ENCODE measurements at places on chromosomes 5 and 9.
A peak's percentile ranks its signal among the peaks of the same experiment; 100 is the strongest.

DNA sequence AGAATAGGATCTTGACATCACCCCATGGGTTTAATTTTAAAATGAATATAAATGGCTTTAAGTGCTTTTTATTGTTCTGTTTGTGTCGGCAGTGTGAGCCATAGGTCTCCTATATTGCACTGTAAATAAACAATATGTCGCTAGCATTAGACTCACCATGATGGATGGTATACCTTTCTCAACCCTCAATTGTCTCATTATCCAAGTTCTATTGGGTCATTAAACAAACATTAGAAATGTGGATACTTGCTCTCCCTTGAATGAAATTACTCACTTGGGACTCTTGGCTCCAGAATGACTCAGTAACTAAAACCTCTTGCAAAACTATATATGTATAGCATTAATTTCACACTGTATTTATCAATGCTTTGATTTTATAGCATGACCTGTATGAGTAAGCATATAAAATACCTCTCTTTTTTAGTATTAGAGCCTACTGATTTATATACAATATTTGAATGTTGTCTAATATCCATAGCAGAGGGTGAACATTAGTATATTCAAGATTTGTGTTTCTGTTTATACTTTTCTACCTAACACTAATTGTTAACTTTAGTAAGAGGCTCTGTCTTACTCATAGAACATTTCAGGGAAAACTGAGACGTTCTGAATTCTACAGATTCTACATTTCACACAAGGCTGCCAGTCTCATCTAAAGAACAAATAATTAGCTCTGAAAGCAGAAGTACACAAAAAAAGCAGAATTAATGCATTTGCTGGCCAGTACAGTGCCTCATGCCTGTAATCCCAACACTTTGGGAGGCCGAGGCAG lies 303.8 kb upstream of the PRR16 start:
- DNase-seq, result no peak

- DNase-seq, result no peak
These were observed 146.1 kb upstream of the HMHB1 start for GRCh38 chr5:143665866-143666265.

GRCh38 chr9:37650873-37651768 lies at the start of gene FRMPD1:
Gene FRMPD1, plus strand, starts transcription at chr9:37650954. Its CDS starts 41,688 bp downstream, at chr9:37692642.
- no peak for DNase-seq

DNA sequence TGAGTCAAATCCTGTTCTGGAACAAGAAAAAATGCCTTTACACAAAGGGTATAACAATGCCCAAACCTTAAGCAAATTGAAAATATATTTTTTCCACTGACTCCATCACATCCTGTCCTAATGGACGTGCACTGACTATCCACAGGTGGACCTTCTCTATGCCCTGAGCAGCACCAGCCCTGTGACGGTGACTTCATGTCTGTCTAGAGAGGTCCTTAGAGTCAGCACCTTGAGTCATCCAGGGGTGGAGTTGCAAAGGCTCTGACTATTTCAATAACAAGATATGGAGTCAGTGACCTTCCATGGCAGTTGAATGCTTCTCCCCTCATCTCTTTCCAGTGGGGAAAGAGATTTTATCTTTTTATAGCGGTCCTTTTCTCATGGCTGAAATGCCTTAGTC lies 78.0 kb downstream of the YIPF5 start:
- DNase-seq, result no peak

GRCh38 chr5:137128012-137128411 lies 371.1 kb downstream of the SPOCK1 start:
- DNase-seq, result no peak

- DNase-seq, result no peak
These were observed 6.1 kb downstream of the FBXL17 start for GRCh38 chr5:108375768-108376167.

DNA sequence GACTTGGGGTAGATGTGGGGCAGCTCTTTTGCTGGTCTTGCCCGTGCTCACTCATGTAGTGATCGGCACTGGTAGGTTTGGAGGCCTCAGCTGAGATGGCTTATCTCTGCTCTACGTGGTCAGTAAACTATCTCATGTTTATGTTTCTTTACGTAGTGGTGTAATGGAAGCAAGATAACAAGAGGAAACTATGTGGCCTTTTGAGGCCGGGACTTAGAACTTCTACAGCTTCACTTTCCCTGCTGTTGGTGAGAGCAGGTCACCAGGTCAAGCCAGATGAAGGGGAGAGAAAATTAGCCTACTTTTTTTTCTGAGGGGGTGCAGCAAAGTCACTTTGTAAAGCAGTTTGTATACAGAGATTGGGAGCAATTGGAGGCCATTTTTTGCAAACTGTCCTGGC lies 8.5 kb downstream of the FOCAD start:
- DNase-seq, result no peak

DNA sequence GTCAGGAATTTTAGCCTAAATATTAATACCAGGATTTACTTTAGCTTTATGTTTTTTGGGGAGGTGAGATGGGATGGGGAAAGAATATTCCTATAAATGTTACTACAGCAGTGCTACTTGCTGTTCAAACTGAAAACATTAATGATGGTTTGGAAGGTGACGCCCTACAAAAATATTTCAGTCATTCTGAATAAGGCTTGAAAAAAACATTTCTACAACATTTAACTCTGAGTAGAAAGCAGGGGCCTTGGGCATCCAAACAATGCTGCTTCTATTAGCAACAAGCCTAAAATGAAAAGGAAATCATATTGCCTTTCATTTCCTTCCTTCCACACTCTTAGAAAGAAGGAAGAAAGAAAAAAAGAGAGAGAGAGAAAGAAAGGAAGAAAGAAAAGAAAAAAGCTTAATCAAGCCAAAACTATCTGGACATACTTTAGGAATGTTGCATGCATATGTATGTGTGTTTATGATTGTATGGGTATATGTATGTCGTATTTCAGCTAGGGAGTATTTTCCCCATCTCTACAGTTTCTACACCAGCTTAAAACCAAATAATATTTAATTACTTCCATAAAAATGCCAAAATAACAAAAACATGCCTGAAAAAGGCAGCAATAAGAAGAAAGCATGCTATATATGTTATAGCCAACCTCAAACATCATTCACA lies 16.3 kb upstream of the DAB2 start:
- no peak for DNase-seq

DNA sequence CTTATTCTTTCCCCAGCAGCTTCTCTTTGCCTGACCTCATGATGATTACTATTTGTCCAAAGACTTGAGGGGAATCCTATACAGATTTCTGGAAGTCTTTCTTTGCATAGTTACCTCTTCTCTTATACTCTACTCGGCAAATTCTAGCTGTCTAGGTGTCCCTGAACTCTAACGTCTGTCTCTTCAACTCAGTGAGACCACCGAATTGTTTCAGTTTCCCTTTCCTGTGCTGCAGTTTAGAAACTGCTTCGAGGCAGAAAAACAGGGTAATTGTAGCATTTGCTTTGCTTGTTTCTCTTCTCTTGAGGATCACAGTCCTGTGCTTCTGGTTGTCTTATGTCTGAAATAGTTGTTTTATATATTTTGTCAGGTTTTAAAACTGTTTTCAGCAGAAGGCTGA lies 14.8 kb downstream of the LVRN start:
- no peak for DNase-seq

DNA sequence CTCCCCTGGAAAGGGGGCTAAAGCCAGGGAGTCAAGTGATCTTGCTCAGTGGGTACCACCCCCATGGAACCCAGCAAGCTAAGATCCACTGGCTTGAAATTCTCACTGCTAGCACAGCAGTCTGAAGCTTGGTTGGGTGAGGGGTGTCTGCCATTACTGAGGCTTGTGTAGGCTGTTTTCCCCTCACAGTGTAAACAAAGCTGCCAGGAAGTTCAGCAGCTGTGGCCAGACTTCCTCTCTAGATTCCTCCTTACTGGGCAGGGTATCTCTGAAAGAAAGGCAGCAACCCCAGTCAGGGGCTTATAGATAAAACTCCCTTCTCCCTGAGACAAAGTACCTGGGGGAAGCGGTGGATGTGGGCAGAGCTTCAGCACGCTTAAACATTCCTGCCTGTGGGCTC lies 17.1 kb upstream of the EPB41L4A start:
- DNase-seq, result no peak

- DNase-seq, result no peak
These were observed 178.5 kb upstream of the GNA14 start for GRCh38 chr9:77826621-77827020.

GRCh38 chr9:76667521-76667957 lies 96.7 kb upstream of the PCA3 start:
- DNase-seq, result no peak

- peak; percentile 9 for DNase-seq
These were observed 559.8 kb downstream of the HINT1 start for GRCh38 chr5:130605234-130605633.

DNA sequence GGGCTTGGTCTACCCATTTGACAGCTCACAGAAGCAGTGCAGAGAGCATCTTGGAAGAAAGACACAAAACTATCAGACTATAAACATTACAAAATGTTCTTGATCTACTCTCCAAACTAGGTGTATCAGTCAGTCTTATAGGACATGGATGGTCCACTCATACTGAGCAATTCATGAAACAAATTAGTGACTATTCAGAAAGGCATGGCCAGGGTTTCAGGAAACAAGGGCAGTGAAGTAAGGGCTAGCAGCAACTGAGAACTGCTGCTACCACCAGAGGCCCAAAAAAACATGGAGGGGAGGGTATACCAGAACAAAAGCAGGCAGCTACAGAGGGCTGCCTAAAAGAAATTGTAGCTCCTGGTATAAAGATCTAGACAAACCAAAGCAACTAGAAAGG lies 287.0 kb downstream of the PIK3R1 start:
- no peak for DNase-seq

DNA sequence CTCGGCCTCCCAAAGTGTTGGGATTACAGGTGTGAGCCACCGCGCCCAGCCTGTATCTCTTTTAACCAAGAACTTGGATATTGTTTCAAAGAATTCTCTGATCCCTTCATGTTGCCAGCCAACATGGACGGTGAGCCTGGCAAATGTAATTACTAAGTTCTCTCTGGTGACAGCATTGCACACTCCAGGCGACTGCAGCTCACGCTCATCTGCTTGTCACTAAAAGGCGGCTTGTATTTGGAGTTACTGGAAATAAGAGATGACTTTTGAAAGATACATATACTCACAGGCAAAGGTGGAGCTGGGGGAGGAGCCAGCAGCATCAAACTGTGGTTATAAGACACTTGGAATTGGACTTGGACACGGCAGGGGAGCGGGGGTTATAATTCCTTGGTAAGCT lies 172.3 kb downstream of the SLIT3 start:
- DNase-seq, result no peak

- peak; percentile 68 for DNase-seq
These were observed 8.3 kb downstream of the ITGA2 start for GRCh38 chr5:52997424-52997823.

- no peak for DNase-seq
These were observed 35.6 kb downstream of the NFIB start for GRCh38 chr9:14278291-14278721.

DNA sequence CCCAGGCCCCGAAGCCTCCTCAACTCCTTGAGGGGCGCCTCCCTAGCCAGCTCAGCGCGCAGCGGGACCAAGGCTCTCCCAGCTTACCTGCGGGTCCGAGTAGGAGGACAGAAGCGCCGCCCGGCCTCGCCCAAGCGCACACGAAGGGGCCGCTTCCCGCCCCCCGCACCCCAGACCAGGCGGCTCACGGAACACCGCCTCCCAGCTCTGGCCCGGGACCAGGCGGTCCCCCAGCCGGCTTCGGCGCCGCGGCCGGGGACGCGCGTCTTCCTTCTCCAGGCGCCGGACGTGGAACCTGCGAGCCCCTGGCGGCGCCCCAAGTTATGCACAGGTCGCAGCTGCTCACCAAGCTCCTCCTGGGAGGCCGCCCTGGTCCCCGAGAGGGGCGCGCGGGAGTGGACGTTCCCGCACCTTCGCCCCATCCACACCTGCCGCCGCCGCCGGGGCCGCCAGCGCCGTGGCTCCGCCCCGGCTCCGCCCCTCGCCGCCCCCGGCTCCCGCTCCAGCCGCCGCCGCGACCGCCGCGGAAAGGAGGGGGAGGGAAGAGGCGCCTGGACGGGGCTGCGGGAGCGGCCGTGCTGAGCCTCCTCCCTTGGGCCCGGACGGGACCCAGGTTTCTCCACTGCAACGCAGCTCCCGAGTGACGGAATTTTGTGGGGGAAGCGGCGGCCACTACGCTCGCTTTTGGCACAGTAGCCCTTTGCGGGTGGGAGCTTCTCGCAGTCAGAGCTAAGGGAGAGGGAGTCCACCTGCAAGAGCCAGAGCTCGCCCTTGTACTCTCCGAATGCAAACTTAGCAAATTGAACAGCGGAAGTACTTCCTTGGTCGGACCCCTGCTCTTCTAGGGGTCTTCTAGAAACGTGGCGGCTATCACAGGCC lies 77.5 kb upstream of the IFNE start:
- DNase-seq, result peak; percentile 48

DNA sequence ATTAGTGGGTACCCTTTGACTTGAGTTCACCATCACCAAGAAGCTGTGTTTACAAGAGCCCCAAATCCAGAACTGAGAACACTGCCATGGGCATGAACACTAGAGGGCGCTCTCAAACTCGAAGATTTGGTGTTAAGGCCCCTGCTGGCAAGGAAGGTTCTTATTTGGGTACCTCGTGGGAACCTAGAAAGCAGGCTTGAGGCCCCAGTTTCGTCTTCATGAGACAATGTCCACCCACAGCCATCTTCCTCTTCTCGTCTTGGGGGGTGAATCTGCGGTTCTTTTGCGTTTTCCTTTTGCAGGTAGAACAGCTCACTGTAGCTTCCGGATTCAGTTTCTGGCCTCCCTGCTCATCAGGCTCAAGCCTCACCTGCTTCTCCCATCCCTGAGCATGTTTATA lies 184.0 kb downstream of the SEMA5A start:
- DNase-seq, result peak; percentile 64

DNA sequence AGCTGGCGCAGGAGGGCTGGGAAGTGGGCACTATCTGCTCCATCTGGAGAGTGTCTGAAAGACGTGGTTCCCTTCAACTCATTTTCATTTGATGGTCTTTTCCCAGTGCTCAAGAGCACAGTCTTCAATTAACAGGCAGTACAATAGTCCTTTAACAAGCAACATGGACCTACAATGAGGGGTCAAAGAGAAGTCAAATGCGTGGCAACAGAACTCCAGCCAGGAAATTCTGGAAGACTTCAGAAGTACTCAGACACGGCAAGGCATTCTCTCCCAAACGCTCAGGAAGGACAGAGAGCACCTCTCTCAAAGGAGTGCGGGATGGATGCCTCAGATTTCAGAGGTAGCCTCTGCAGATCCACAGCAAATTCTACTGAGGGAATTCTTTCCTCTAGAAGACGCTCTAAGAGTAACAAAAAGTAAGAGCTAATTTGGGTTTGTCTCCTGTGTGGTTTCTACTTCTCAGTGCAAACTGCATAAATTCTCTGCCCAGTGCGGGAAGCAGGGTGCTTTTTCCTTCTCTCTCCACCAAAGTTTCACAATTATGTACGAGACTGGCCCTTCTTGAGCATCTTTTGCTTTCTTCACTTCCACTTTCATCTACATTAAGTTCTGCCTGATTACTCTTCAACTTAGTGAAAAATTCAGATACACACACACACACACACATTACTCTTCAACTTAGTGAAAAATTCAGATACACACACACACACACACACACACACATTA lies 56.4 kb downstream of the LHFPL2 start:
- no peak for DNase-seq

GRCh38 chr5:179267071-179267670 lies 78.1 kb downstream of the ADAMTS2 start:
- DNase-seq, result no peak
